Thoracic aorta (tissue), 2 donors: ENCODE measurements at places on chromosomes 7 and 10. TPM values are rescaled to one million over a fixed set of nuclear protein-coding genes. Genes with fewer than 3 reads are reported as not detected.
A peak's percentile ranks its signal among the peaks of the same experiment; 100 is the strongest.

GRCh38 chr10:122467701-122468100 is 6.3 kb downstream of the HTRA1 start:
- H3K36me3 ChIP-seq: no peaks in the 10 kb centered on the region
- DNase-seq: no peak
- no peak overlapping the region for H3K4me3 ChIP-seq
- H3K27me3 ChIP-seq: no peaks in the 10 kb centered on the region

Gene MRLN
- total RNA-seq: not detected

GRCh38 chr10:117532003-117532385 is 10.6 kb upstream of the EMX2 start:
- H3K4me3 ChIP-seq: no peak overlapping the region
- no peak for DNase-seq
- H3K36me3 ChIP-seq: no peaks in the 10 kb centered on the region
- peaks cover 31% of the 10 kb centered on the region for H3K27me3 ChIP-seq
- no peak overlapping the region for H3K27ac ChIP-seq

Gene AKR1C8
- not detected for total RNA-seq

Gene NPC1L1
- total RNA-seq: 0.85 TPM

GRCh38 chr7:23235813-23236221 is 10.8 kb upstream of the GPNMB start:
- no peaks in the 10 kb centered on the region for H3K36me3 ChIP-seq
- no peak overlapping the region for H3K27ac ChIP-seq
- no peak for DNase-seq
- no peak overlapping the region for H3K4me3 ChIP-seq
- H3K4me1 ChIP-seq: no peaks in the 10 kb centered on the region

Gene TSPAN33
- total RNA-seq: 14.1 TPM

DNA sequence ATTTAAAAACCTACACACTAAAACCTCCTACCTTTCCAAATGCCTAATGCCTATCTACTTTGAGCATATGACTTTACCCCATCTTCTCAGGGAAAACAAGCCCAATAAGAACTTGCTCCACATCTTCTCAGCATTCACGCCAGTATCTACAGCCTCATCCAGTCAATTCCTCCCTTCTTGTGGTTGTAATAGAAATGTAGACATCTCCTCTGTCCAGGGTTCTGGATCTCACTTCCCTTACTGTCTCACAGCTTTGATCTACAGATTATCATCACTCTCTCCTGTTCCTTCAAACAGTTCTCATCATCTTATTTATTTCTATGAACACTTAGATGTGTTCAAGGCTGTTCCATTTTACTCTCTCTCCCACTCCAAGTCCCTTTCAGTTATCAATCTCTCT is 70.4 kb upstream of the NOBOX start:
- no peaks in the 10 kb centered on the region for H3K27me3 ChIP-seq
- H3K27ac ChIP-seq: no peak overlapping the region
- H3K36me3 ChIP-seq: no peaks in the 10 kb centered on the region
- H3K4me1 ChIP-seq: no peaks in the 10 kb centered on the region
- H3K4me3 ChIP-seq: no peak overlapping the region

Gene ARHGAP19
- 27.1 TPM for total RNA-seq

GRCh38 chr7:133629701-133630100 is 376.8 kb downstream of the EXOC4 start:
- H3K27me3 ChIP-seq: no peaks in the 10 kb centered on the region
- no peak overlapping the region for H3K27ac ChIP-seq
- no peaks in the 10 kb centered on the region for H3K36me3 ChIP-seq
- no peak overlapping the region for H3K4me3 ChIP-seq

DNA sequence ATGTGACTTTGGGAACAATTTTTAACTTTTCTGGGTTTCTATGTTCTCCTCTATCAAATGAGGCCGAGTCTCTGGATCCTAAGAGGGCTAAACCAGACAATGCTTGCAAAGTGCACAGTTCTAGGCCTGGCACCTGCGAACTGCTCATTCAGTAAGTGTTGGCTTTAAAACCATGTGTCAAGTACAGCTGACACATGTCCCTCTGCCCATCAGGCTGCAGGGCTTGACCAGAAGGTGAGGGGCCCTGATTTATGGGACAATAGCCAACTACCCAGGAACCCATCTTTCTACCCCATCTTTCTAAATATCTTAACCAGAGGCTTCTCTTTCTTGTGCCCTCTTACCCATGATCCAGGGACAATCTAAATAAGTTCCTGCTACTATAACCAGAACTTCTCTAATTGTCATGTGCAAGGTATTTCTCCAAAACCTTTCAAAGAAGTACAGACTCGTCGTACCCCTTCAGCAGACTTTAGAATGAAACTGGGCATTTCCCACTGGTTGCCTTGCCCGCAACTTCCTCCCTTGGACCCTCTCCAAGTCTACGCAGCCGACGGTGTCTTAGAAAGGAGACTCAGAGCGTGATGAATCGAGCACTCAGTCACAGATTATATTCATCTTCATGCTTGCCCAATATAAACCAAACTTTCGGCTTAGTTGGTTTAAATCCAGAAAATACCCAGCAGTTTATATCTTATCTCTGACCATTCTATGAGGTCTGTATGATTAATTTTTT is 69.8 kb upstream of the STEAP1B start:
- H3K27me3 ChIP-seq: no peaks in the 10 kb centered on the region
- no peak for DNase-seq
- H3K4me3 ChIP-seq: no peak overlapping the region
- peaks cover 26% of the 10 kb centered on the region for H3K4me1 ChIP-seq

DNA sequence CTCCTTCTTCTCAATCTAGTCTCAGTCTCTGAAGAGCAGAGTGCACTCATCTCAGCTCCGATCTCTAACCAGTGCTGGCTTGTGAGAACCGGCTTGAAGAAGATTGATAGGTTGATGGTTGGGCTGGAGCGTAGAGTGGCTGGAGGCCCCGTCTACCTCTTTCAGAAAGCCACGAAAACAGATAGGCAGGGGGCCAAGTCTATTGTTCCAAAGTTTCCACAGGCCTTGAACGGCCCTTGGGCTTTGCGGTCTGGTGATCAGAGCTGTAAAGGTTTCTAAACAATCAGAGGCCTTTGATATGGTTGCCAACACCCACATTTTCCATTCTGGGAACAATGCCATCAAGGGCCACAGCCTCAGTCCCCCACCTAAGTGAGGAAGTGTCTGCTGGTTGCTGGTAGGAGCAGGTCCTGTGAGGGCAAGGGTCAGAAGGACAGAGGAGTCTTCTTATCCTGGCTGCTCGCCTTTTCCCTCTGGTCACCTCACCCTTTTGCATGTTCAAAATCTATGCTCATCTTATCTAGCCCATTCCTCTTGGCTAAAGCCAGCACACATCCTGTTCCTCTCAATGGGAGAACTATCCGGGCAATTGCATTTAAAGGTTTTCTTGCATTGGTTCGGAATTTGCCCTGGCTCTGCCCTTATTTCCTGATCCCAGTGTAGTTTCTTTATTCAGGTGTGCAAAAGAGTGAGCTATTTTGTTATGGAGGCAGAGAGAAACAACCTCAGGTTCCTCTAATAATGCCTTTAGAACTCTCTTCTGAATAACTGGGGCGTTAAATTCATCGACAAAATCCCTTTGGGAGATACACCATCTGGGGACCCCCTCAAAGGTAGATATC is 70.3 kb upstream of the KMT2E start:
- H3K27ac ChIP-seq: peak overlapping the region; percentile 82
- no peaks in the 10 kb centered on the region for H3K27me3 ChIP-seq

DNA sequence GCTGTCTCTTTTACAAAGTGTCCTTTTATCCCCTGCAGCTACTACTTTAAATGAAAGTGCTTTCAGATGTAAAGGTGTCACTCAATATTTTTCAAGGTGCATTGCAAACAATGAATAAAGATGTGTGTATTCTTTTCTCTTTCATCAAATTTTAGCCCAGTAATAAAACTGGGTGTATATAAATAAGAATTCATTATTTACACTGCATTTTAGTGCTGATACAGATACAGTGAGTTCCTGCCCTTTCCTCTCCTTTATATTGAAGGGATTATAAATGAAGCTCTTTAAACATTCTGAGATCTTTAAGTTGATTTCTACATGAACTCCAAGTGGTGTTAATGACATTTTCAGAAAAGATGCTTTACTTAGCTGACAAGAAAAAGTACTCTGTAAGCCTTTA is 517.5 kb downstream of the PHTF2 start:
- no peaks in the 10 kb centered on the region for H3K27me3 ChIP-seq
- no peaks in the 10 kb centered on the region for H3K4me1 ChIP-seq
- no peak overlapping the region for H3K4me3 ChIP-seq
- H3K27ac ChIP-seq: no peak overlapping the region
- no peak for DNase-seq

DNA sequence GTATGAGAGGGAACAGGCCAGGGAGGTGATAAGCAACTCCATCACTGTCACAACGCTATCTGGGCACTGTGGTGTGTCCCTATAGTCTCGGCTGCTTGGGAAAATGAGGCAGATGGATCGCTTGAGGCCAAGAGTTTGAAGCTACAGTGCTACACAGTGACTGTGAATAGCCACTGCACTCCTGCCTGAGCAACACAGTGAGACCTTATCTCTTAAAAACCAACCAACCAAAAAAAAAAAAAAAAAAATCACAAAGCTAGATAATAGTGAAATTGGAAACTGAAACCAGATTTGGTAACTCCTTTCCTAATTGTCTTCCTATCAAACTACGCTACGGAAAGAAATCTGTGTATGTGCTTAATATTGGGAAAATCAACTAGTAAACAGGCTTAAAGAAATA is 14.1 kb downstream of the MICU1 start:
- no peaks in the 10 kb centered on the region for H3K27me3 ChIP-seq
- no peak for DNase-seq
- H3K4me1 ChIP-seq: no peaks in the 10 kb centered on the region
- peak overlapping the region; percentile 25 for H3K4me3 ChIP-seq
- H3K27ac ChIP-seq: no peak overlapping the region
- H3K36me3 ChIP-seq: no peaks in the 10 kb centered on the region

- no peak overlapping the region for H3K4me3 ChIP-seq
- H3K27me3 ChIP-seq: no peaks in the 10 kb centered on the region
- DNase-seq: no peak
- no peak overlapping the region for H3K27ac ChIP-seq
Observed at GRCh38 chr10:133014416-133015210, 72.2 kb upstream of the CFAP46 start.

GRCh38 chr10:78348411-78349164 is 314.9 kb downstream of the RPS24 start:
- no peak for DNase-seq
- no peaks in the 10 kb centered on the region for H3K4me1 ChIP-seq
- no peak overlapping the region for H3K4me3 ChIP-seq
- H3K27me3 ChIP-seq: no peaks in the 10 kb centered on the region
- no peak overlapping the region for H3K27ac ChIP-seq

Gene UCN3
- total RNA-seq: not detected

GRCh38 chr7:112120696-112121217 is 85.4 kb downstream of the DOCK4 start:
- H3K4me1 ChIP-seq: no peaks in the 10 kb centered on the region
- no peaks in the 10 kb centered on the region for H3K27me3 ChIP-seq
- no peak overlapping the region for H3K27ac ChIP-seq
- DNase-seq: no peak

Gene LIPJ
- total RNA-seq: 0.27 TPM

- H3K4me3 ChIP-seq: no peak overlapping the region
- no peak overlapping the region for H3K27ac ChIP-seq
- no peaks in the 10 kb centered on the region for H3K27me3 ChIP-seq
- peaks cover 6% of the 10 kb centered on the region for H3K4me1 ChIP-seq
- DNase-seq: no peak
Observed at GRCh38 chr7:3551536-3551935, 250.5 kb downstream of the SDK1 start.

- H3K27me3 ChIP-seq: no peaks in the 10 kb centered on the region
- H3K4me3 ChIP-seq: no peak overlapping the region
- H3K27ac ChIP-seq: no peak overlapping the region
- H3K4me1 ChIP-seq: no peaks in the 10 kb centered on the region
Observed at GRCh38 chr10:12529976-12530375, 180.6 kb downstream of the CAMK1D start.

DNA sequence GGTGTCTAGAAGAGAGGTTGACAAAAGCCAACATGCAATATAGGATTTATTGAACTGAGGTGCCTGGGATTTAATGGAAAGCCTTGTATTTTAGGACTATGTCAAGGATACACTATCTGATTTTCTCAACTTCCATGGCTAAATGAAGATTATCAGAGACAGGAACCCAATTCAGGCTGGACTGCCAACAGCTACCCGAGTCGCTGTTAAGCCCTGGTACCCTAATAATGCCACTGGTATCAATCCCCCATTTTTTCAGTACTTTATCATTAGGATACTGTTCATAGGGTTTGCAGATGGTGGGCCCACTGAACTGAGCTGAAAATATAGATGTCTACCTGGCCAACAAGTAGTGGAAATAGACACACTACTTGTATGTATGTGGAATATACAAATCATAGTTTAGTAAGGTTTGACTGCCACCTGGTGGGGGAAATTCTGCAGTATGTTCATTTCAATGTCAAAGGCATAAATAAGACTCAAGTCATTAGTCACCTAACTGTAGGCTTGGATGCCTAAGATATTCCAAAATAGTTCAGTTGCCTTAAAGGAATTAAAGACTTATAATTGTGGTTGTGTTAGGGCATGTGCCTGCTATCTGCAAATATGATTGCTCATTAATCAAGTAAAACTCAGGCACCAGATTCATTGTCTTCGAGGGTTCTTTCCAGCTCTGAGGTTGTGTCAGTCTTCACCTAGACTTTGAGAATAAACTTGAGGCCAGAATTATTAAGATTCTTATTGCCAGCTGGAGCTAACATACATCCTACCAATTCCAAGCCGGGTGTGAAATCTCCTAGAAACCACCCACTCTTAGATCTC is 34.1 kb upstream of the NOBOX start:
- H3K4me1 ChIP-seq: no peaks in the 10 kb centered on the region
- H3K36me3 ChIP-seq: no peaks in the 10 kb centered on the region
- H3K27ac ChIP-seq: no peak overlapping the region
- DNase-seq: no peak
- no peak overlapping the region for H3K4me3 ChIP-seq
- H3K27me3 ChIP-seq: no peaks in the 10 kb centered on the region

Gene CPN1
- total RNA-seq: not detected

Gene TUBAL3
- total RNA-seq: not detected

DNA sequence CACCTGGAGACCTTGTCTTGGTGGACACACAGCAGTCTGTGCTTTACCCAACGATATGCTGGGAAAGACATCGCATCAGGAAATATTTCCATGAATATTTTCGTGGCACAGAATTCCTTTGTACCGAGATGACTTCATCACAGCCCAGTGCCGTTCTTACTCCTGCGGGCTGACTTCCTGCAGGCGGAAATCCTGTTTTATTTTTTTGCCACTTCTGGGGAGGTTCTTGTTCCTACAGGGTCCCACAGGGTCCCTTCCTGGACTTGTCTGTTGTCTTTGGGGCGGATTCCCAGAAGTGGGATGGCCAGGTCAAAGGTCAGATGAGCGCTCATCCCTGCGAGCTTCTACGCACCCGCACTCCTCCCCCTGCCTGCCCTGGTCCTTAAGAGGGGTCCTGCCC is 86.5 kb downstream of the DNAJB6 start:
- no peaks in the 10 kb centered on the region for H3K4me1 ChIP-seq
- no peak overlapping the region for H3K4me3 ChIP-seq
- H3K27ac ChIP-seq: no peak overlapping the region
- DNase-seq: no peak
- H3K36me3 ChIP-seq: peaks cover 3% of the 10 kb centered on the region
- H3K27me3 ChIP-seq: no peaks in the 10 kb centered on the region

- no peaks in the 10 kb centered on the region for H3K4me1 ChIP-seq
- H3K4me3 ChIP-seq: no peak overlapping the region
- no peak overlapping the region for H3K27ac ChIP-seq
- DNase-seq: no peak
- no peaks in the 10 kb centered on the region for H3K36me3 ChIP-seq
Observed at GRCh38 chr7:123929655-123930054, 4.6 kb downstream of the SPAM1 start.

Gene CTTNBP2
- 12.0 TPM for total RNA-seq

- no peak overlapping the region for H3K27ac ChIP-seq
- no peaks in the 10 kb centered on the region for H3K27me3 ChIP-seq
- no peaks in the 10 kb centered on the region for H3K4me1 ChIP-seq
- no peak for DNase-seq
Observed at GRCh38 chr10:63343476-63343875, 122.3 kb downstream of the JMJD1C start.
